CD14-positive monocyte (primary cell): ENCODE measurements at places on chromosomes 5 and 9.

DNA sequence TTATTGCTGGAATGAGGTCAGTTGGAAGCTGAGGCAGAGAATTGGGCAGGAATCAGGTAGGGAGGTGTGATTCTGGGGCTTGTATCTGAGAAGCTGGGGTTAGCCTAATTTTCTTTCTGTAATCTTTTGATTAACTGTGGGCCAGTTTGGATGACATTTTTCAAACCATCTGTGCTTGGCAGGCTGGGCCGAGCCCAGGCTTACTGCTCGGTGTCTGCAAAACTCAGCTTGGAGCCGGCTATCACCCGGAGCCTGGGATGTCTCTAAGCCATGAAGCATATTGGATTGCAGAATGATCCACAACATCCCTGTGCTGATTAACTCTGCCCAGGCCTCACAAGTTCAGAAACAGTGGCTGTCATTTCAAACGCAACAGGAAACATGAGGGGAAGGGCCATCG lies 26.5 kb downstream of the KCNMB1 start:
- no peak for DNase-seq

GRCh38 chr5:127203818-127204217 lies 86.8 kb upstream of the MEGF10 start:
- DNase-seq: no peak

GRCh38 chr9:26937816-26938371 lies 9.1 kb downstream of the PLAA start:
- DNase-seq: no peak

GRCh38 chr9:97969014-97969413 lies 14.1 kb upstream of the ANP32B start:
- DNase-seq: no peak

DNA sequence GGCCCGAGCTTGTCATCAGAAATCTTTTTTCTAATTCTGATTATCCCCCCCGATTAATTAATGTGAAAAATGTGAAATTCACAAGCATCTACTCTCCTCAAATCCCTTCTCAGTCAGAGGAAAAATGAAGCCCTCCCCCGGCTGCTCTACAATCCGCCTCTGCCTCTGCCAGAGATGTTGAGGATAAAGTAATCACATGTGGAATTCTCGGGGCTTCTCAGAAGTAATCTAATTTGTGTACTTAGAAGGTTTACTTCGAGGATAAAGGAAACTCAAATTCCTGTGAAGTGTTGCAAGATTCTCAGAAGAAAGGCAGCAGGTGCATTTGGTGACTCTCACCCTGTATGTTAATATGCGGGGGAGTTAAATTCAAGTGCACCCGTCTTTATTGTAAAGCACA lies 726.1 kb upstream of the ADAMTS16 start:
- DNase-seq: no peak
